Activated T-helper 1 cell treated with anti-CD3 and anti-CD28 coated beads, Interleukin-2, amount 50 U/mL, for 16 hours (primary cell): ENCODE measurements at places on chromosomes 4 and X.

GRCh38 chrX:44747969-44748368 lies 95.9 kb upstream of the DUSP21 start:
- DNase-seq: no peak

DNA sequence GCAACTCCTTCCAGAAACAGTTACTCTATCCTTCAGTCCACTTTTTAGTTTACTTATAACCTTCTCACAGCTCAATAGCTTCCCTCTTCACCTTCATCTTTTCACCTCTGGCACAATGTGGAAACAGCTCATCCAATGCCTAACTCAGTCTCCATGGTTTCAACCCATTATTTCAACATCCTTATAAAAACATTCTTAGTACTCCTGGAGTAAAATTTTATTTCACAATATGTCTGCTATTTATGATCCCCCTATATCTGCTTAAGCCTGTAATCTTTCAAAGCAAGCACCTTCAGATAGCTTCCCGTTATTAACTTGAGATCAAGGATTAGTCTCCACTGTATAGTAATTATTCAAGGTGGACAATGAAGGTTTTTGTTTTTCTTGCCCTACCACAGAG lies 156.3 kb downstream of the GASK1B start:
- DNase-seq: no peak

- no peak for DNase-seq
Measured at GRCh38 chrX:13700380-13700779, 11.5 kb downstream of the RAB9A start.

DNA sequence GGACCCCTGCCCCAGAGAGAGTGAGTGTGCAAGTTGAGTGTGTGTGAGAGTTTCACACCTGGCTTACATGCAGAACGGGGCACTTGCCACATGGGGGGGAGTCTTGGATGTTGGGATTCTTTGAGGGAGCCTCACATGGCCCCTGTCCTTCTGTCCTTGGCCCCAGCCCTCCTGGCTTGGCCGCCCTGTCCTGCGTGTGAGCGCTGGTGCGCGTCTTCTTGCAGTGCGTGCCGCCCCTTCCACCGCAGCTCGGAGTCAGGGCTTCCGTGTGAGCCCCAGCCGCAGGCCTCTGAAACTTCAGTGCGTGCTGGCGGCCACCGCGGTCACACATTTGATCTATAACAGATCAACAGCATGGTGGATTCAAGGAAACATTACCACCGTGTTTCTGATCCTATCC lies 30.1 kb upstream of the HGFAC start:
- DNase-seq: no peak

GRCh38 chr4:20474119-20474518 lies 222.4 kb downstream of the SLIT2 start:
- DNase-seq: no peak

- DNase-seq: no peak
Measured at GRCh38 chrX:133005042-133005441, 46.6 kb upstream of the HS6ST2 start.

GRCh38 chrX:45781901-45782553 lies 581.4 kb upstream of the DIPK2B start:
- DNase-seq: no peak

DNA sequence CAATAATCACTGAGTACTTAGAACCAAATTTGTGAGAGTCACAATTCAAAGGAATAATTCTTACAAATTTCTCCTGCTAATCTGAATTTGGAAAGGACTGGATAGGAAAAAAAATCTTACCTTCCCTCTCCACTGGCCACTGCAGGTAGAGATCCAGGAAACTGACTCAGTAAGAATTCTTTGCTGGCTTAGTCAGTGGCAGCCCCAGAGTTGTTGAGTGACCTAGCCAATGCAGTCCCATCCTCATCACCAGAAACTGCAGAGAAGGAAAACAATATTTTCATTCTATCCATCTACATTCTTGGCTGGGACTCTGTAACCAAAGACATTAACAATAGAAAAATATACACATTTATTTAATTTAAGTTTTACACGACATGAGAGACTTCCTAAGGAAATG lies 572.0 kb downstream of the ADGRL3 start:
- no peak for DNase-seq

DNA sequence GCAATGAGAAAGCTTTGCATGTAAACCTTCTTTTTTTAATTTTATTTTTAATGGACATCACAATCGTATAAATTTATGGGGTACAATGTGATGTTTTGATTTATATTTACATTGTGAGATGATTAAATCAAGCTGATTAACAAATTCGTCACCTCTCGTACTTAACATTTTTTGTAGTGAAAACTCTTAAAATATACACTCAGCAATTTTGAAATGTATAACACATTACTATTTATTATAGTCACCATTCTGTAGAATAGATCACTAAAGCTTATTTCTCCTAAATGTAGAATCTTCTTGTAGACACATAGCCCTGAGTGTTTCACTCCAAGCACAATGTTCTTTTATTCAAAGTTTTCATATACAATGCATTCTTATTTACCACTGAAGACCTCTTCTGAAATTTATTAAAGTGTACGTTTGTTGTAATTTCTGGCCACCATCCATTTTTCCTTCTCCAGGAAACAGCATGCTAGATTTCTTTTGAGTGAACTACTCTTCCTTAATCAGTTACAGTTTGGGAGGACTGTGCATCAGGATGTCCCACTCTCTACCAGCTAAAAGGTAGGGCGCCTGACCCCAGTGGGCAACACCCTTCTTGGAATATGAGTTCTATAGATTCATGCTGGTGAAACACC lies 4.4 kb upstream of the RBBP7 start:
- no peak for DNase-seq

- no peak for DNase-seq
Measured at GRCh38 chr4:48708610-48709009, 71.5 kb downstream of the FRYL start.

DNA sequence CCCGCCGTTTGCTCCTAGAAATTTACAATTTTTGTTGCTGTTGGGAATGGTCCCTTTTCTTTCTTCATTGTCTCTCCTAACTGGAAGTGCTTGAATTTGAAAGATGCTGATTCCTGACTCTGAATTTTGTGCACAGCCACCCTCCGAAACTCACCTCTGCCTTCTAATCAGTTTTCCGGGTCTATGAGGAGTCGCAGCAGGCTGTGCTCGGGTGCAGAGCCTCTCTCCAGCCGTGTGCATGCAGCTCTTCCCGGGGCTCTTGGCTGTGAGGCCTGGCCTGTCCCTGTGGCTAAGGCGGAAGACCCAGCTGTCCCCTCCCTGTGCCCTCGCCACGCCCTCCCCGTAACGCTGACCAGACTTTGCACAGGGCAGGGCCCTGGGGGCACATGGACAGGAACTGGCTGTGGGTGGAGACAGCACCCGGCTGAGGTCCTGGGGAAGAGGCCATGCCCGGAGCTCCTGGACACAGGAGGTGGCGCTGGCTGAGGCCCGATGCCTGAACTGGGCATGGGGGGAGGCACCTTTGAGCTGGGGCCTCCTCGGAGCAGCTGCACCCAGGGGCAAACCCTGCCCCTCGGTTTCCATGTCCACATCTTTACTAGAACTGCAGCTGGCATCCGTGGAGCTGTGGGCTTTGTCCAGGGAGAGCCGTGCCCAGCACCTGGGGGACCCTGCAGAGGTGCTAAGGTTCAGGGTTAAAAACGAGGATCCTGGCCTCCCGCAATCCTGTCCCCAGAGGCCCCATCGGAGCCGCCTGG lies 32.6 kb upstream of the SPON2 start:
- DNase-seq: peak; percentile 2

DNA sequence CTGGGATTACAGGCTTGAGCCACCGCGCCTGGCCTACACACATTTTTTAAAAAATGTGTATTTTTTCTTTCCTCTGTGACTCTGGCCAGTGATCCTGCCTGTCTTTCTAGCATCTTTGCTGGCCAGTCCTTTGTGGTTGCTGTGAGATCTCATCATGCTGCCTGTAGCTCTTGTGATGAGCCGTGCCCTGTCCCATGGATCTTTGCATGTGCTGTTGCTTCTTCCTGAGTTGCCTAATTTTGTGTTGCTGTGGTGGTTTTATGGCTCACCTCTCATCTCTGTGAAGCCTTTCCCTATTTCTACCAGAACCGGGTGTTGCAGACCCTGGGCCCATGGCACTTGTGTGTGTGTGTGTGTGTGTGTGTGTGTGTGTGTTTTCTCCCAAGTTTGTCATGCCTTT lies 8.3 kb downstream of the NSD2 start:
- no peak for DNase-seq

GRCh38 chr4:189979196-189980047 lies 38.8 kb downstream of the FRG1 start:
- DNase-seq: no peak

DNA sequence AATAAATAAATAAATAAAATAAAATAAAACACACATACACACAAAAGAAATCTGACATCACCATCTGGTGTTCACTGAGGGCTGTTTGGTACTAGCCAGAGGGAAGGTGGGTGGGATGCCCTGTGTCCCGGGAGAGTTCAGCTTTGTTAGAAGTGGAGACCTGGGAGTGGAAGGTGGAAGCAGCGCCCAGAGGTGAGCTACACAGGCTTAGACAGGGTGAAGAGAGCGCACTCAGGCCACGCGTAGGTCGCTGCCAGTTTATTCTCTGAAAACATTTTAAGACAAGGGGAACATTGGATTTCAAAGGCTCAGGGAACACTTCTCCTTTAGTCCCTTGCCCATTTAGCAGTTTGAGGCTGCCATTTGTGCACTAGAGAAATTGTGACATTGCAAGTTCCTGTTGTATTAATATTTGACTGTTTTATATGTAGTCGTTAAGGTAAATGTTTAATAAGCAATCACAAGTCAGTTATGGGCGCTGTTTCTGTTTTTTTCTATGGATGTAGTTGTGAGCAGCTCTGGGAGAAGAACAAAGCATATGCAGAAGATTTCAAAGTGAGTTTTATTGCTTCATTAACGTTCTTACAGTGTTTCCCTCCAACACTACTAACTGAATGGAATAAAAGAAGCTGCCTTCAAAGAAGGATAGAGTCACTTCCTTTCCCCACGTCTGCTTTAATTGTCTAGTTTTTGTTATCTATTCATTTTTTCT lies 405.5 kb upstream of the NR3C2 start:
- DNase-seq: no peak

- no peak for DNase-seq
Measured at GRCh38 chr4:168859888-168860694, 150.0 kb downstream of the CBR4 start.

- DNase-seq: no peak
Measured at GRCh38 chr4:121799208-121799823, 1.8 kb upstream of the EXOSC9 start.

DNA sequence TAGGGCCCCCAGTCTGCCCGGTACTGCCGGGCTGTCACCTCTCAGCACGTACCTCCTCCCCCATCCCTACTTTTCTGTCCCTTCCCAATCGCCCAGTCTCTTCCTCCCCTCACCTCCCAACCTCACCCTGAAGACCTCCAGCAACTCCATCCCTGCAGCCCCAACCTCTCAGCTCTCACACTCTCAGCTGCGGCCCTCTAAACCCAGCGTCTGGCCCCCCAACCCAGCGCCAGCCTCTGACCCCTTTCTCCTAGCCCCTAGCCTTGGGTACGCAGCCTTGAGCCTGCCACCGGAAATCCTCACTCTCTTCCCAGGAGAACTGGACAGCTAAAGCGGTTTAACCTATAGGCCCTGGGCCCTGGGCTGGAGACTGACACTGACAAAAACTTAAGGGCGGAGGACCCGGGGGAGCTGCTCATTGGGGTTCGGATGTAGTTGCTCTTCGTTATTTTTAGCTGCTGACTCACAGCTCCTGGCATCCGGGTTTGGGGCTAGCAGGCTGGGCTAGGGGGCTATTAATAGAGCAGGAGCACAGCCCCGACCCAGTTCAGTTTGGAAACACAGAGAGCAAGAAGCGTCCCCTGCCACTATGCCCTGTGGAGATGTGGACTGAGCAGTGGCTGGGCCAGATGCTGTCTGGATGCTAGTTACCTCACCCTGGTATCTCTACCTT lies 9.6 kb upstream of the DLG3 start:
- DNase-seq: no peak

DNA sequence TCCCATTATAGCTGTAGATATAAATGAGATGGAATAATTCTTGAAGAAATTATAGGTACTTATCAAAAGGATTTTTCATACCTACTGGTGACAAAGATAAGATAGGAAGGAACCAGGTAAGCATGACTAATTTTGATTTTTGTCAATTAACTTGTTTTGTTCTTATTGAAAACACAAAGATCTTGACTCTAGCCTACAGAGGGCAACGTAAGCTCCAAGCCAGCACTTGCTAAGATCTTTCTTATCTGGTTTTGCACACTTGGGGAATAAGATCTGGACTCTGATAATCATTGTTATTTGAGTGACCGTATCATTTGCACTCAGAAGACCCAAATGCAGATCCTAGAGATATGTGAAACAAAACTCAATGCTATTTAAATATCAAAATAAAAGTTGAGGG lies 223.4 kb downstream of the VEGFC start:
- DNase-seq: no peak

GRCh38 chr4:37477126-37477525 lies 209.1 kb downstream of the RELL1 start:
- DNase-seq: no peak

DNA sequence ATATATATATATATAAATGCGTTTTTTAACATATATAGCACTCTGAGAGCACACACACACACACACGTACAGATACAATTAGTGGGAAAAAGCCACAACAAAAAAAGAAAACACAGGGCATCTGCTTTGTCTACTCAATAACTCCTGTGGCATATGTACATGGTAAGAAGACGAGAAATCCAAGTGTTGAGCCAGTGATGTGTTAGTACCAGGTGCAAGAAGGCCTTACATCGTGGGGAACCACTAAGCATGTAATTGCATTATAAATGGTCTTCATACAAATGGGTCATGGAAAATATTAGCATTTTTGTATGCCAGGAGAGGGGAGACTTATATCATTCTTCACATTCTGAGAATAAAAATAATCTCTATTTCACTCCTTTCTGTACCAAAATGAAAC lies 62.7 kb upstream of the FAM47B start:
- DNase-seq: no peak

- no peak for DNase-seq
Measured at GRCh38 chrX:100379388-100379986, 30.6 kb downstream of the PCDH19 start.

DNA sequence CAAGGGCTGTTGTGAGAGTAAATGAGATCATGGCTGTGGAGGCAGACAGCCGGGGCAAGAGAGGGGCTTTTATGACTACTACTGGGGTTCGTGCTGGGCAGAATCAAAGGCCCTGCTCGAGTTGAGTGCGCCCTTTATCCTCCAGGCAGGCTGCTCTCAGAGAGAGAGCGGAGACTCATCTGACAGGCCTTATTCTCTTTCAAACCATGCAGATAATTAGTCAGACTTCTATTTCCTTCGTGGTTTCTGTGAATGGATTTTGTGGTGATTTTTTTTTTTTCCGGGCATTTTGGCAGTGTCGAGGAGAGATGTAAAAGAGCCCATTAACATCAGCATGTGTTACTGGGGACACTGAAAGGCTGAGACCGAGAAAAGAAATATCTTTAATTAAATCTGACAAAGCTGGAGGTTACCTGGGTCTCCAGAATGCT lies 73.6 kb downstream of the MED28 start:
- DNase-seq: no peak

DNA sequence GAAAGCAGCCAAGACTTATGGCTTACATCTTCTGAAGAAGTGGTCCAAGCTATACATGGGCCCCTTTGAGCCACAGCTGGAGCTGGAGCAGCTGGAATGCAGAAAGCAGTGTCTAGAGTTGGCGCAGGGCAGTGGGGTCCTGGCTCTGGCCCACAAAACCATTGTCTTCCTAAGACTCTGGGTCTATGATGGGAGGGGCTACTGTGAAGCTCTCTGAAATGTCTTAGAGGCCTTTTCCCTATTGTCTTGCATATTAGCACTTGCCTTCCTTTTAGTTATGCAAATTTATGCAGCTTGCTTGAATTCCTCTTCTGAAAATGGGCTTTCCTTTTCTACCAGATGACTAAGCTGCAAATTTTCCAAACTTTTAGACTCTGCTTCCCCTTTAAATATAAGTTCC lies 15.3 kb downstream of the NPY1R start:
- no peak for DNase-seq

- DNase-seq: no peak
Measured at GRCh38 chr4:57042711-57043169, 64.0 kb downstream of the POLR2B start.
